ENCODE measurements at places on chromosomes 3 and 15. TPM values are rescaled to one million over a fixed set of nuclear protein-coding genes. Genes with fewer than 3 reads are reported as not detected.

GRCh38 chr15:36364377-36364776 is 215.0 kb upstream of the CDIN1 start:
- no peak for DNase-seq

DNA sequence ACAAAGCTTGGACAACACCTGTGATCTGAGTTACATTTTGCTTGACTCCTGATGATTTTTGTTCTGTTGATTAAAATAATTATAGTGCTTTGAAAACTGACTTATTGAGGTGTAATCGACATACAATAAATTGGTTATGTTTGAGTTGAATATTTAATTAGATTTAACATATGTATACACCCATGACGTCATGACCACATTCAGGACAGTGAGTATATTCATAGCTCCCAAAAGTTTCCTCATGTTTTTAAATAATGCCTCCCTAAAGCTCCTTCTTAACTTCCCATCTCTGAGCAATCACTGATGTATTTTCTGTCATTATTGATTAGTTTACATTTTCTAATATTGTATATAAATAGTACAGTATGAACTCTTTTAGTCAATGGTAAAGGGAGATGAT is 801.2 kb downstream of the PDCD6IP start:
- DNase-seq = no peak

GRCh38 chr3:119222391-119222790 is 18.3 kb downstream of the B4GALT4 start:
- no peak for DNase-seq

- DNase-seq = no peak
Measured at GRCh38 chr3:13335059-13335458, 85.1 kb downstream of the NUP210 start.

DNA sequence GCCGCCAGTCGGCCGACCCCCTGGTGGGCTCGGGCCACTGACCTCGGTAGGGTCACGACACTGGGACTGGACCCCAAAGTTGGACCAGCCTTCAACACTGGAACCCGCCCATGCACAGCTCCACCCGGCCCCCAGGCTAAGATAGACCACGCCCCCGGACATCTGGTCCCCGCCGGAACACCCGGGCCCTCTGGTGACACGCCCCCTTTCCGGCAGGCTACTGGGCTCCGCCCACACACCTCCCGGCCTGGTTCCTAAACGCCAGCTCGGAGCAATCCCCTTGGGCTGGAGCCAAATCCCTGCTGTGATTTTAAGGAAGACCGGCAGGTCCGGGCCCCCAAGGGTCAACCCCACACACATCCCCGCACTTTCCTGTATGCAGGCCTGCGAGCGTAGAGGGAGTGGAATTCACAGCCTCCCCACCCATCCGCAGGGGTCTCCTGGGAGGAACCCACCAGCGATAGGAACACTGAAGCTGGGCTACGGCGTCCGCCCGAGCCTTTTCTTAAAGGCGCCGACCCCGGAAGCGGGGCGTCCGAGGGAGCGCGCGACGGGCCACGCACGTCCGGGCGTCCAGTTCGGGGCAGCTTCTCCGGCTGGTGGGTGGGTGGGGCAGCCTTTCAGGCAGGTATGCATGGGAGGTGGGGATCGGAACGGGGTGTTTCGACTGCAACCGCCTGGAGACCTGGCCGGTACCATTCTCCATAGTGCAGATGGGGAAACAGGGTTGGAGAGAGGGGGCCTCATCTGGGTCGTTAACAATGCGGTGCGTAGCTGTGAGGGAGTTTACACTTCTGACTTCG is at the start of gene HEMK1:
Gene HEMK1 (plus strand): TSS at position 576 of the 803 bp plus-strand sequence. CDS start 1,583 bp downstream, outside the sequence.
- DNase-seq = peak; percentile 90

Gene STARD9
- total RNA-seq = 2.2 TPM

Gene GABRB3
- total RNA-seq = not detected

Gene CACNA2D2
- 0.56 TPM for total RNA-seq

Gene CHRM5
- total RNA-seq = not detected

Data from HT1080 (cell line).